ENCODE measurements at places on chromosomes 12 and 14.

GRCh38 chr12:47864646-47865235 is 40.1 kb downstream of the VDR start:
- no peak for DNase-seq

GRCh38 chr14:67987606-67988005 is 168.0 kb downstream of the RAD51B start:
- DNase-seq, result no peak

DNA sequence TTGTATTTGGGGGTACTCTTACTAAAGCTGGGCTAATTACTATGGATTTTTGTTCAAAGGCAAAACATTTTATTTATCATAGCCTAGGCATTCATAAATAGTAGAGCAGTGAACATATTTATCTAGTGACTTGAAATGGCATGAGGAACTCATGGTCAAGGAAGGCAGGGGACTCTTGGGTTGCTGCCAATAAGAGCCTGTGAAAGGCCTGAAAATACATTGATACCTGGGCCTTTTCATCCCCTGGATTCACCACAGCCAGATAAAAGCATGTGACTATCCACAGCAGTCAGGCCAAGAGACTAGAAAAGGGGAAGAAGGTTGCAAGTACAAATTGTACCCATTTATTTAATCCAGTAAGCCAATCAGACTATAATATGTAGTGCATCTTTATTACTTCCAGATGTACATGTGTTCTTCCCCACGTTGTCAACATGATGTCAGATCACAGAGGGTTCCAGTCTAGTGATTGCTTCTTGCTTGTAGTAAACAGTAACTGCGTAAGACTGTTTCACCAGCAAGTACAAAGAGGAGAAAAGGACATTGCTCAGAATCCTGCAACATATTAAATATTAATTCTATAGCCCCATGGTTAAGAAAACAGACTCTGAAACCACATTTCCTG is 409.7 kb downstream of the NOVA1 start:
- DNase-seq, result no peak

- DNase-seq, result no peak
Measured at GRCh38 chr12:91951571-91951970, 194.1 kb downstream of the BTG1 start.

DNA sequence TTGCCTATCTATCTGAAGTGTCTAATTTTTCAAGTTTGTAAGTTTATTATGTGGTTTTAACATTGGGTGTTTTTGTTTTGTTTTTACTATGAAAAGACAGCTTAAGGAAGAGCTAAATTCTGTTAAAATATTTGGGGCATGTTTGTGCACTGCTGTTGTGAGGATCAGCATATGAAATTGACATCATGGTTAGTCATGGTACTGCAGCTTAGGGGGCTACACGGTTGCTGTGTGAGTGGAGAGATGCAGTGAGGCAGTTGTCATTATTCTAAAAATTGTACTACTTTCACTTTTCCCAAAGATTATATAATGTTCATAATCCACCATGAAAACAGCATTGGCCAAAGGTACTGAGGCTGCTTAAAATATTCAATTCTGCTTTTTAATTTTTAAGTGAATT is 49.0 kb downstream of the ZC3H14 start:
- no peak for DNase-seq

DNA sequence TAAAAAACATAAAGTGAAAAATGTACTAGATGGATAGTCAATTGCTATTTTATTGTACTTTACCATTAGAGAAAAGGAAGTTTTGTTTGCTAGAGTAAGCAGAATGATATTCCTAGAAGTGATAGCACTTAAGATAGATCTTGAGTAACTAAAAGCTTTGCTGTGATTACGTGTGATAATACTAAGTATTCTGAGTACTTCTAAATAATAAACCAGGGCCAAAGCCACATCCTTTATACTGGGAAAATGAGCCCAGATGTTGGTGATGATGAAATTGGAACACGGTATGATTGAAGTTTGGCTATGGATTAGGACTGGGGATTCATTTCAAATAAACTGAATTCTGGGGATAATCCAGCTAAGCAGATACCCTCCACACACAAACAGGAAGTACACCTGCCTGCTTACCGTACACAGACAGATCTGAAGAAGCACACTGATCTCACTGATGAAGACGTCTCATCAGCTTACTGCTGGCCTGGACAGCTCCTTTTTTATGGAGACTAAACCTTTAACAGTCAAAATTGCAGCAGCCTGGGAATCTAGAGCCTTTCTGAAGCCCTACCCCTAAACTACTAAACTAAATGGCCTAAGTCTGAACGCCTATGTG is 199.8 kb downstream of the LRFN5 start:
- DNase-seq, result no peak

DNA sequence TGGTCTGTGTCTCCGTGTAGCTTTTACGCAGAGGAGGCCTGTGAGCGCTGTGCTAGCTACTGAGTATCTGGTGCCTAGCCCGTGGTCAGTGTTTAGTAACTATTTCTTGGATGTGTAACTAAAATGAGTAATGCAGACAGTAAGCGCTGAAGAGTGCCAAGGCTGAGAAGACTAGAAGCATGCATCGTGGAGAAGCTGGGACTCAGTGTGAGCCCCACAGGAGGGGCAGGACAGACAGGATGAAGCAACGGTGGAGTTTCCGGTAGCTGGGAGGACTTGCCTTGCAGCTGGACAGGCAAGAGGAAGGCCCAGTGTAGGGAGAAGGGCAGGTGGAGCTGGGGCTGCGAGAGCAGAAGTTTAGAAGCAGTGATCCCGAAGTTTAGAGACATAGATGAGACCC is 233.4 kb upstream of the FKBP4 start:
- DNase-seq, result no peak

DNA sequence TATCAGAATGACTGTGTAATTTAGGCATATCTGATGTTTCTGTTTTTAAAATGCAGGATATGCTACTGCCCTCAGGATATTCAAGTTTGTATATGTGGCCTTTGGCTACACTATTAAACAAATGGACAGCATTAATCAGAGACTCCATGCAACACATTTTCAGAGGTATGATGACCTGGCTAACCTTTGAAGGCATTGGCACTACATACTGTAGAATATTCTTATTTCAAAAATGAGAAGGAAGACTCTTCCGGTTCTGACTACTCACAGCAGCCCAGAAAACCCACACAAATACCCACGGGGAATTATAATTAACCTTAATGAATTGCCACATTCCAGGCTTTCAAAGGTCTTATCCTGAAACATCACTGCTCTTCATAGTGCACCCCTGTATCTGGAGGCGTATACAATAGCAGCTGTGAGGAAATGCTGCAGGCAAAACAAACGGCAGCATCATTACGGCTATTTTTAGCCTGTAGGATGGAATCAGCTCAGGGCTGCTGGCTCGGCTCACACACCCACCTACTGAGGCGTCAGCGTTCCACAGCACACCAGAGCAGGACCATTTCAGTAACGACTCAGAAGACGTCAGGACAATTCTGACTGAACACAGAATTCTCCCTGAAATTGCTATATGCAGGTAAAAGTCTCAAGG is 648.5 kb downstream of the RPS29 start:
- no peak for DNase-seq

DNA sequence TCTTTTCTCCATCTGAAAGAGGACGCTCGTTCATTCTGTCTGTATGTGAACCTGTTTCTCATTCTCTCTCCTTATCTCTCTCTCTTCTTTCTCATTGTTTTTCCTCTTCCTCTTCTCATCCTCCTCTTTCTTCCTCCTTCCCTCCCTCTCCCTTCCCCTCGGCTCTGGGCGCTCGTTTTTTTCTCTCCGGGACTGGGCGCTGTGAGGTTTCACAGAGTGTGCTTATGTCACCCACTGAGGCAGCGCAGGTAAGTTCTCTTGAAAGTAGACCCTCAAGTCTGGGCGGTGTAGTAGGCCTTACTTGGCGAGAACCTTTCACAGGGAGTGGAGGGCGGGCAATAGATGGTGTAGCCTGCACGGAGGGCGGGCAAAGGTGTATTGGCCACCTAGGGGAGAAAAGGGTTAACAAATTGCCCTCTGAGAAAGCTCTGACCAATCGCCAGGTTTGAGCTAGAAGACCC is 4.5 kb upstream of the SIX1 start:
- no peak for DNase-seq

Data from activated CD4-positive, alpha-beta T cell treated with anti-CD3 and anti-CD28 coated beads, Interleukin-2, amount 10 ng/mL, durations not matched to agents 24 days and 14 days (primary cell).